Erythroblast (primary cell): ENCODE measurements at places on chromosomes 13 and 19.

GRCh38 chr13:94556621-94557020 lies 39.3 kb downstream of the TGDS start:
- DNase-seq, result no peak

DNA sequence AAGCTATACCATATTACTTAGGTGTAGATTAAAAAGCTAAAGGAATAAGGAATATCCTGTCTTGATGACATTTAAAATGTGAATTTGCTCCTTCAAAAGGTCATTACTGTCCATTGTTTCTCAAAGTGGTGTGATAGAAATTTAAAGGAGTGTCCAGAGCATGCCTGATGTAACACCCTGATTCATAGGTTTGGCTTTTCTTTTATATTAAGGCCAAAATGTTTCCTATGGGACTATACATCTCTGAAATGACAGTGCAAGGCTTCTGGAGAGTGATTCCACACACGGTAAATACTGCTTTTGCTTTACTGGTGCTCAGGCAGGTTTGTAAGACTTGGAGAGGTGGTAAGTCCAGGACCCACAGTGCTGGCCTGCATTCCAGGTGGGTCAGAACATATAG lies 289.9 kb downstream of the RFC3 start:
- no peak for DNase-seq

- DNase-seq, result no peak
Measured at GRCh38 chr13:74669149-74669548, 534.9 kb upstream of the KLF12 start.

GRCh38 chr13:60016229-60016628 lies 147.5 kb downstream of the DIAPH3 start:
- DNase-seq, result no peak

GRCh38 chr13:78841358-78841963 lies 182.5 kb upstream of the OBI1 start:
- no peak for DNase-seq

- no peak for DNase-seq
Measured at GRCh38 chr13:114151031-114151430, 18.6 kb upstream of the RASA3 start.

GRCh38 chr13:89627996-89628395 lies 1719.5 kb upstream of the MIR17HG start:
- DNase-seq, result no peak

DNA sequence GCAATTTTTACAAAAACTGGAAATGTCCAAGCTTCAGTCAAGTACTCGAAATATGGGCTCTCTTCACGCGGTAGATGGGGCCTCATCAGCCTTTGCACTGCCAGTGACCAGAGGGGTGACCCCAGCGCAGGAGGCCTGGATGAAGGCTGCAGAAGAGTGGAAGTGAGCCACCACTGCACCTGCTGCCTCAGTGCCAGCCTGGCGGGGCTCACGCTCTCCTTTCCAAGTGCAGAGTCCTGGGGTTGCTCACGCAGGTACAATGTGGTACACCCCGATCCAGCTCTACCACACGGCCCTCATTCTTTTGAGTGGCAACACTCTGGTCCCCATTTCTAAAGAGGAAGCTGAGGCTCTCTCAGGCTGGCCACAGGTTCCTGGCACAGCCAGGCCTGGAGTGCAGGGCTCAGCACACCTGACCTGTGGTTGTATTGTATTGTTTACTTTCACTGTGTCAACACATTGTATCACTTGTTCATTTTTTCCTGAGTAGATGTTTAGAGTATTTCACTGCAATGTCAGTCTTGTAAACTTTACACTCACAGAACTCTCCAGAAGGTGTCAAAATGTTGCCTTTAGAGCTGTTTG lies 97.3 kb upstream of the SOX1 start:
- DNase-seq, result no peak

- no peak for DNase-seq
Measured at GRCh38 chr13:21402586-21403307, 56.4 kb downstream of the ZDHHC20 start.

GRCh38 chr19:7866399-7867091 lies 7.6 kb downstream of the PRR36 start:
- no peak for DNase-seq

DNA sequence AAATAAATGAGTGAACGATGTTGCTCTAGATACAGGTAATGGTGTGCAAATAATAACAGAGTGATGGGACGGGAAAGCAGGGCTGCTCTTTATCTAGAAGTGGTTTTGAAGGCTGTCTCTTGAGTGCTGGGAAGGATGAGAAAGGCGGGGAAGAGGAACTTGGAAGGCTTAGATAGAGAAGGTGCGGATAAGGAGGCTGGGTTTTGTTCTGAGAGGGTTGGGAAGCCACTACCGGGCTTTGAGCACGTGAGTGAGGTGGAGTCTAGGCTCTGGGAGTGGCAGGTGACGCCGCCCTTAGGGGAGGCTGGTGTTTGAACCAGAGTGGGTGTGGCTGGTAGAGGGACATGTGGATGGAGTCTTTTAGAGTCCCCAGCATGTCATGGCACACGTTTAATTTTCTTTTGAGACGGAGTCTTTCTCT lies 811 bp downstream of the ARMC6 start:
- DNase-seq, result peak; percentile 93

- peak; percentile 55 for DNase-seq
Measured at GRCh38 chr19:7833225-7834099, 3.4 kb downstream of the EVI5L start.

GRCh38 chr13:45851171-45851921 lies at the start of gene SIAH3:
Gene SIAH3 (minus strand): TSS chr13:45851753. CDS start chr13:45851629, 124 bp downstream.
- peak; percentile 4 for DNase-seq

GRCh38 chr19:48807590-48808308 lies 3.1 kb downstream of the BCAT2 start:
- no peak for DNase-seq

DNA sequence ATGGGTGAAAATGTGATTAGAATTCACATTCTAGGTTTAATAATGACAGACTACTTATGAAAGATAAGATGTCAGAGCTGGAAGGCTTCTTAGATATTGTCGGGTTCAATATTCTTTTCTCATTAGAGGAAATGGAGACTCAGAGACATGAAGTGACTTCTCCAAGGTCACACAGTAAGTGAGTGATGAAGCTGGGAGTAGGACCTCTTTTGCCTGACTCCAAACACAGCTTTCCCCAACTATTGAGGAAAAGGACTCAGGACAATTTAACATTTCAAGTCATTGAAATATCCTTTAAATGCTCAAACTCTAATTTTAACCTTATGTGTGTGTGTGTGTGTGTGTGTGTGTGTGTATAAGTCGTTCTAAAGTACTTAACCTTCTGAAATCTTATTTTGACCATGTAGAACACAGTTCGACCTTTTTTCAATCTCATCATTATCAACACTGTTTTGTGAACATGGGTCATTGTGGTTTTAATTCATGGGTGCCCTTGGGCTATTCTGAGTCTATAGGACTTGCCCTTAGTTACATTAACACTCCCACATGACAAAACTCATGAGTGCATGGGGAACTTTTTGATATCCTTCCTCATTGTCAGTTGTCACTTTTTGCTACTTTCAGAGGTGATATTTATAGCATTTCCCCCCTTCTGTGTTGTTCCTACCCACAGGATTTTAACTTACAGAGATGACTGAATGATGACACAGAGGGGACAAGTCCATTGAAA lies 53.0 kb downstream of the LRCH1 start:
- DNase-seq, result peak; percentile 12

- DNase-seq, result no peak
Measured at GRCh38 chr13:77124423-77124822, 97.5 kb upstream of the FBXL3 start.

DNA sequence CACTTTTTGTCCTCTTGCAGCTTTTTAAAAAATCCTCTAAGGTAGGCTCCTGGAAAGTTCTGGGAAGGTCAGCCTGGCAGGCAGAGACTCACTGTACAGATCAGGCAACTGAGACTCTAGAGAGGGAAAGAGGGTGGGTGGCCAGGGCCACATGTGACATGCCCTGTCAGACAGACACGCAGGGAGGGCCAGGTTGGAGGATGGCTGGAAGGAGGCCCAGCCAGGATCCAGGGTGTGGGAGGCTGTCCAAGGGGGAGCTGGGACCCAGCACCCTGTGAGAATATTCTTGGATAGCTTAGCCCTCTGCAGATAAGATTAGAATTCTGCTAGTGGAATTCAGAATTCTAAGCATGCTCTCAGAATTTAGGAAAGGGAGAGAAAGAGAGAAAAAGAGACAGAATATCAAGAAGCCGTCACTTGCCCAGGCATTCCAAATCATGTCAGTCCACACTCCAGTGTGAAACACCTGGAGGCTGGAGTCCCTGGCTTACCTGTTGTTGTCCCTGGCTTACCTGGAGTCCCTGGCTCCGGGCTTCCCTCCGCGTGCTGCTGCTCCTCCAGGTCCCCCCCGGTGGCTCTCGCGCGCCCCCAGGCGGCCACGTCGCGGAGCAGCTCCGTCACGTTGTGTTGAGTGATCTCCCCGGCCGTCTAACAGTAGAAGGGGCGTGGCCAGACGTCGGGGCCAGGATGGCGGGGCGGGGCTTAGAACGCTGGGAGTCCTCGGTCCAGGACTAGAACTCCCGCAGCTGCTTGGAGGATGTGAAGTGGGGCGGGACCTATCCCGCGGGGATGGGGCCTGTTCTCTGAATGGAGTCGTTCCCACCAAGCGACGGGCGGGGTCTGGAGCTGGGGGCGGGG lies 2.8 kb upstream of the TNNI3 start:
- DNase-seq, result peak; percentile 92

GRCh38 chr13:37338726-37339385 lies 233.4 kb upstream of the CSNK1A1L start:
- no peak for DNase-seq

- no peak for DNase-seq
Measured at GRCh38 chr13:73040484-73040883, 18.3 kb upstream of the KLF5 start.

- DNase-seq, result no peak
Measured at GRCh38 chr13:63731896-63732295, 2316.2 kb upstream of the PCDH20 start.
